Left ventricle myocardium inferior (tissue), 1 donor: ENCODE measurements at places on chromosomes 6 and 20.
A peak's percentile ranks its signal among the peaks of the same experiment; 100 is the strongest.

- no peak overlapping the region for H3K27ac ChIP-seq
- peaks cover 33% of the 10 kb centered on the region for H3K27me3 ChIP-seq
- no peaks in the 10 kb centered on the region for H3K36me3 ChIP-seq
- no peak overlapping the region for H3K4me3 ChIP-seq
- no peak for DNase-seq
Observed at GRCh38 chr6:49849213-49849907, 17.0 kb downstream of the CRISP1 start.

- H3K36me3 ChIP-seq: peaks cover 14% of the 10 kb centered on the region
- H3K4me1 ChIP-seq: peaks cover 42% of the 10 kb centered on the region
- peak overlapping the region; percentile 98 for H3K27ac ChIP-seq
- H3K27me3 ChIP-seq: no peaks in the 10 kb centered on the region
- H3K4me3 ChIP-seq: peak overlapping the region; percentile 89
- peak; percentile 89 for DNase-seq
Observed at GRCh38 chr6:81753711-81754577, 1.5 kb upstream of the TENT5A start.

- no peak overlapping the region for H3K27ac ChIP-seq
- no peak overlapping the region for H3K4me3 ChIP-seq
- H3K36me3 ChIP-seq: no peaks in the 10 kb centered on the region
- no peaks in the 10 kb centered on the region for H3K27me3 ChIP-seq
- H3K4me1 ChIP-seq: no peaks in the 10 kb centered on the region
- DNase-seq: no peak
Observed at GRCh38 chr6:101435038-101435437, 41.5 kb downstream of the GRIK2 start.

GRCh38 chr6:3320238-3320811, 61.6 kb downstream of the PSMG4 start:
- no peaks in the 10 kb centered on the region for H3K36me3 ChIP-seq
- no peaks in the 10 kb centered on the region for H3K27me3 ChIP-seq
- no peak overlapping the region for H3K4me3 ChIP-seq

DNA sequence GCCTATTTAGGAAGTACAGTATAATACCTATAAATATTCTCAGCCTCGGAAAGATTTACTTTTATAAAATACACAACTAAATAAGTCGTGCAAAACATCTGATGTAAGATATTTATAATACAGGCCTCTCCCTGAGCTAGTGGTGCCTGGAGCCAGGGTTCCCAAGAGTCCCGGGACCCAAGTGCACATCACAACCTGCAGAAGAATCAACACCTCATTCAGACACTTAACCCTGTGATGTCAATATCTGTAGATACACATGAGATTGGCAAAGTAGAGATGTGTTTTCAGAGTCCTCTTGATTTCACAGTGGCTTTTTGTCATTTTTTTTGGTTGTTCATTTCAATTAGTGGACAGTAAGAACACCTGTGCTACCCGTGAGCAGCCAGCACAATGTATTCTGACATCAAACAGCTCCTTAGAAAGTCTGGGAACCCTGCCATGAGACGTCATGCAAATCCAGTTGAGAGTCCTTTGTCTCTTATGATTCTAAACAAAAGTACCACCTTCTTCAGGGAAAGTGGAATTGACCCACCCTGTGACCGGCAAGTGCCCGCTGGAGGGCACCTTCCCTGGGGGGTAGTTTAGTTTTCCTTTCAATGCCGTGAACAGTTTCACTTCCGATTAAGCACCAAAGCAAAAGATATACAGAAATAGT, 101.6 kb downstream of the DACT2 start:
- no peaks in the 10 kb centered on the region for H3K36me3 ChIP-seq
- peaks cover 77% of the 10 kb centered on the region for H3K27me3 ChIP-seq
- H3K4me1 ChIP-seq: peaks cover 11% of the 10 kb centered on the region
- H3K4me3 ChIP-seq: no peak overlapping the region
- no peak for DNase-seq

- H3K27me3 ChIP-seq: no peaks in the 10 kb centered on the region
- no peaks in the 10 kb centered on the region for H3K4me1 ChIP-seq
- H3K27ac ChIP-seq: no peak overlapping the region
- H3K36me3 ChIP-seq: no peaks in the 10 kb centered on the region
- H3K4me3 ChIP-seq: no peak overlapping the region
Observed at GRCh38 chr20:14193443-14193842, 144.0 kb downstream of the FLRT3 start.

GRCh38 chr6:95325916-95326315, 251.4 kb upstream of the MANEA start:
- no peaks in the 10 kb centered on the region for H3K27me3 ChIP-seq
- no peak overlapping the region for H3K27ac ChIP-seq
- H3K4me1 ChIP-seq: no peaks in the 10 kb centered on the region
- H3K4me3 ChIP-seq: no peak overlapping the region

DNA sequence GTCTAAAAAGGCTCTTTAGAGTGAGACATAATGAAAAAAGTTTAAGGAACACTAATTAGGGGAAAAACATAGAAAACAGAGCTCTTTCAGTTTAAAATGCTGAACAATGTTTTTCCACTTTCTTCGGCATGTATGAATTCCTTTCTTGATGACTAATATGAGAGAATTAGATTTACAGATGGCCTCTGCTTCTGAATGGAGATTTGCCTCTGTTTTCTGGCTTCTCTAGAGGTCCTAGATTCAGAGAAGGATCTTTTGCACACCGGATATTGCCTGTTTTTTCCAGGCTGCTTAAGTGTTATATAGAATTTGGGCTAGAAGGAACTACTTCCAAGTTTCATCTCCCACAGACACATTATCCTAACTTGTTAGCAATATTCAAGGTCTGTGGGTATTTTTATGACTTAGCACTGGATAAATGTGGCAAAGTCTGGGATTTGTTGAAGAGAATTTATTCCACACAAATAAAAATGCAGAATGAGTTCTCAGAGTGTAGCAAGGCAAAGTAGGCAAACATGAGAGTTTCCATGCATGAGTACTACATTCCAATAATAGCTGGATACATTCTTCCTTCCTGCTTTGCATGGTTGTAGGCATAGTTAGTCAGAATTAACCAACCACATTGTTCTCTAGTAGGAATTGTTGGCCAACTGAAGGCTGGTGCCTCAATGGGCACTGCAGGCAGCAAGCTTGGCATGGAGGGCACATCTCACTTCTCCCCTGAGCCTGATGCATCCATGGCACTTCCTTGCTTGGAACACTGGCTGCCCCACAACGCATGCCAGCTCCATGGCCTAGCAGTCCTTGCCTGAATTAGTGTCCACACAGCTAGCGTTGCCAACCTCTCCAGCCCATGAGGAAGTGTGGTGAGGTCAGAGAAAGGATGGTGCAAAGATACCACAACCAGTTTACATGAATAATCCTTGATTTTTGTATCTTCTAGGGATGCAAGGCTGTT, 224.2 kb downstream of the CLIC5 start:
- DNase-seq: no peak
- no peak overlapping the region for H3K27ac ChIP-seq
- H3K36me3 ChIP-seq: no peaks in the 10 kb centered on the region
- no peak overlapping the region for H3K4me3 ChIP-seq
- H3K4me1 ChIP-seq: no peaks in the 10 kb centered on the region
- no peaks in the 10 kb centered on the region for H3K27me3 ChIP-seq

DNA sequence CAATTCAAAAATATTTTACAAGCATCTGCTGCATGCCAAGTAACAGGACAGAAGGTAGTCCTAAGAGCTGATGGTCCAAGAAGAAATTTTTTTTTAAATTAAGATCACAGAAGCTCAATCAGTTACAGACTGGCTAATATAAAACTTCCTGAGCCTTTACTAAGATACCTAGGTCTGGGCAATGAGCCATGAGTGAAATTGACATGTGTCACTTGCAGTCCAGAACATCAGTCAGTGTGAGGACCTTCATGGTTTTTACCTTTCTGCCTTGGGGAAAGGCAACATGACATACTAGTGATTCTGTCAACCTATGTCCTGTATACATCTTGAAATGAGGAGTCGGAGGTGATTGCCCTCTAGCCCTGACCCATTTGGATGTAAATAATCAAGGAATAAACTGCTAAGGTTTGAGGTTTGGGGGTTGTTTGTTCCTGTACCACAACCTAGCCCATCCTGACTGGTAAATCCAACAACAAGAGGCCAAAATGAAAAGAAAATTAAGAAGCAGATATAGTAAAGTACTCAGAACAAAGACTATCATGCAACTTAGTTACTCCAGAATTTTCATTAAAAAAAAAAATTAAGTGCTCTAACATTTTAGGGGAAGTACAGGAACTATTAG, 70.0 kb downstream of the CNKSR3 start:
- no peak for DNase-seq
- H3K36me3 ChIP-seq: peaks cover 10% of the 10 kb centered on the region
- peaks cover 40% of the 10 kb centered on the region for H3K4me1 ChIP-seq
- no peaks in the 10 kb centered on the region for H3K27me3 ChIP-seq

DNA sequence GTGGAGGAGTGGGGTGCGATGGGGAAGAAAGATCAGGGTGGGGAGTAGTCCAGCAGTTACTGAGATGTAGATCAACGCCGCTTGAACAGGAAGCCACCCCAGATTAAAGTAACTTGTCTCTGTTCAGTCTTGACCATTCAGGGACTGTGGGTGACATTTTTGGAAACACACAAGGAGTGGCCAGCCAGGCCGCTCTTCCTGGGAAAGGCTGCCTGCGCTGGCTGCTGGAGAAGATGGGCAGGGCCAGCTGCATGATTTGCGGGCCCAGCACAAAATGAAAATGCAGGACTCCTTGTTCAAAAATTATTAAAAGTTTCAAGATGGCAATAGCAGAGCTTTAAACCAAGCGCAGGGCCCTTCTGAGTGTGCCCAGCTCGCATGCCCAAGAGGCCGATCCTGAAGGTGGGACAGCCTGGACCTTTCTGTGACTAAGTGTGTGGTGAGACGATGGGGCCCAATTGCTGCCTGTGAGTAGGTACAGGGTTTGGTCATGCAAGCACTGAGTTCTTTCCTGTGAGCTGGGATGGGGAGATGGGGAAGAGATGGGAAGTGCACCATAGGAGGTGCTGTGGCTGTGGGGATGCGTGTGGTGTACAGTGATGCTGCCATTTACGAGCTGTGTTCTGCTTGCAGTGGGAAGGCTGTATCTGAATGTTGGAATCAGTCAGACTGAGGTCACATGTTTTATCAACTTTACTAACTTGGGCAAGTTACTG, 51.3 kb downstream of the DAAM2 start:
- no peak overlapping the region for H3K4me3 ChIP-seq
- no peaks in the 10 kb centered on the region for H3K36me3 ChIP-seq
- H3K4me1 ChIP-seq: peaks cover 58% of the 10 kb centered on the region
- H3K27ac ChIP-seq: peak overlapping the region; percentile 64
- no peaks in the 10 kb centered on the region for H3K27me3 ChIP-seq
- no peak for DNase-seq

DNA sequence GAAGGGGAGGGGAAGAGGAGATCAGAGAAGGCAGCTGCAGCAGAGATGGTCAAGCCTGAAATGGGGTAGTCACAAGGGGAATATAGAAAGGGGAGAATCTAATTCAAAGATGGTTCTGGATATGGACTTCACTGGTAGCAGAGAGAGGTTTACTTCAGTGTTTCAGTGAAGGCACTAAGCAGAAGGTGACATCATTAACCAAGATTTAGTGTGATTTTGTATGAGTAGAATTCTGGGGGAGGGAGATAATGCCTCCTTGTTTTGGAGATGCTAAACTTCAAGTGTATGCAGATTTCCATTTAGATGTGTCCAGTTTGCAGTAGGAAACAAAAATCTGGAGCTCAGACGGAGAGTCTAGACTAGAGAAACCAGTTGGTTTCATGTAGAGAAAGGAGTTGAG, 13.1 kb downstream of the SIM1 start:
- H3K4me3 ChIP-seq: no peak overlapping the region
- H3K36me3 ChIP-seq: no peaks in the 10 kb centered on the region
- H3K27ac ChIP-seq: no peak overlapping the region
- no peak for DNase-seq
- H3K4me1 ChIP-seq: peaks cover 32% of the 10 kb centered on the region

DNA sequence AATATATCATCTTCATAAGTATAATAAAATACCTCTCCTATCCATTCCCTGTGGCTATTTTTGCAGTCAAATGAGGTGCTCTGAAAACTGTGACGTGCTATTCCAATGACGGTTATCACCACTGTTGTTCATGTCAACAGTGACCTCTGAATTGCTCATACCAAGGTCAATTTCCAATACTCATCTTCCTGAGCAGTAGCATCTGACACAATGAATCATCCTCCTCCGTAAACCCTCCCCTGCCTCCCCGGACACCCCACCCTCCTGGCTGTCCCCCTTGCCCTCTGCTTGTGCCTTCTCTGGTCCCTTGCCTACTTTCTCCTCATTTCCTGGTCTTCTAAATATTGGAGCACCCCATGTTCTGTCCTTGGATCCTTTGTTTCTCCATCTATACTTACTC, 77.7 kb upstream of the SLC22A23 start:
- no peak overlapping the region for H3K4me3 ChIP-seq
- DNase-seq: no peak
- no peaks in the 10 kb centered on the region for H3K36me3 ChIP-seq
- peaks cover 44% of the 10 kb centered on the region for H3K27me3 ChIP-seq

GRCh38 chr6:155313602-155314091, 637 bp downstream of the TFB1M start:
- no peak for DNase-seq
- peaks cover 36% of the 10 kb centered on the region for H3K4me1 ChIP-seq
- H3K4me3 ChIP-seq: peak overlapping the region; percentile 83
- H3K27ac ChIP-seq: peak overlapping the region; percentile 96

DNA sequence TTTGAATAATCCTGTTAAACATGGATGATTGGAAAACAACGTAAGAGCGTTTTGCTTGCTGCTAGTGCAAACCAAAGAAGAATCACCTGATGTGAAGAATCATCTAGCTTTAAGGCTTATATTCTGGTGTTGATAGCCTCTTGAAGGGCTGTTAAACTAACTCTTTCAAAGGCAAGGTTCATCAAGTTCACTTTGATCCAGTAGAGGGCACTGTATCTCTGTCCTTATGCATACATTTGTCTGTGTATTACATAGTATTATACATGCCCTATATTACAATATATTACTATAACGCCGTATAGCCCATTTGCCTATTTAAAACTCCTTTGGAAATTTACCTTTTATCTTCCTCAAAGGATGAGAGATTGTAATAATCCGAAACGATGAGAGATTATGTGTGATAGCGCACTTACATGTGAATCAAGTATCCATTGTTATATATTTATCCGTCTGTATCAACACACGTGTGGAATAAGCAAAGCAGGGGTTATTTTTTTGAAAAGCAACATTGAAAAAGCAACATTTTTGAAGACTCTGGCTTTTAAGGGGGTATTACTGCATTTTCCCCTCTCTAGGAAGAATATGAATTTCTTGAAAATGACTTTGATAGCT, 50.8 kb upstream of the NRN1 start:
- DNase-seq: no peak
- H3K4me3 ChIP-seq: no peak overlapping the region
- no peaks in the 10 kb centered on the region for H3K36me3 ChIP-seq
- peaks cover 45% of the 10 kb centered on the region for H3K27me3 ChIP-seq
- H3K4me1 ChIP-seq: no peaks in the 10 kb centered on the region

DNA sequence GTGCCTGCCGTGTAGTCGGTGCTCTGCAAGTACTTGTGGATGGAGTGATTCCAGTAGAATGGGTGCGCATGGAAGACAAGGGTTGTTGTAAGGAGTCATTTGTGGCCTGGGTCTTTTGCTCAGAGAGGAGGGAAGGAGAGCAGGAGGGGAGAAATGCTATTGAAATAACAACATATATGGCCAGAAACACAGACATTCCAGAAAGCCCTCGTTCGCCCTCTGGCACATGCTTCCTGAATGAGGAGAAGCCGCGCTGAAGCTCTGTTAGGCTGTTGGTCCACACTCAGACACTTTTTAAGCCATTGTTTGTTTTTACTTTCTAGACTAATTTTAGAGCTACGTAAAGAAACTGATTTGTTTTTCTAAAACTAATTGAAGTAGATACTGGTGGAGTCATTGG, 107.4 kb downstream of the RPP40 start:
- no peak overlapping the region for H3K27ac ChIP-seq
- DNase-seq: no peak
- H3K36me3 ChIP-seq: peaks cover 48% of the 10 kb centered on the region
- H3K4me3 ChIP-seq: no peak overlapping the region
- H3K4me1 ChIP-seq: no peaks in the 10 kb centered on the region
